COLO829 (cell line): ENCODE measurements at places on chromosomes 6 and 20.

GRCh38 chr6:43946641-43947363 lies 176.8 kb downstream of the VEGFA start:
- no peak for DNase-seq

DNA sequence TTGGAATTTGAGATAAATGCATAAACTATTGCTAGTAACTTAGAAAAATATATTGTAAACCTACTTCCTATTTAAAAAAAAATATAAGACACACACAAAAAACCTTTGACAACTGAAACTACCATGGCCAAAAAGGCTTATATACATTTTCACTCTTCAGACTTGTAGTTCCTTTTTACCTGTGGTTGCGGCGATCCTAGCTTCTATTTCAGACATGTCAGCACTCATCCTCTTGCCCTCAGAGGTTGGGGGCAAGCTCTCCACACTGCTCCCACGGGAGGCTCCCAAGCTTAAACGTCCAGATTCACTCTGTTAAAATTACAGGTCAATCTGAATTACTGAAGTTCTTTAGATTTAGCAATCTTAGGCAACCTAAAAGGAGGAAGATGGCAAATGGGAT lies 39.8 kb downstream of the MAP3K7 start:
- no peak for DNase-seq

- DNase-seq: no peak
Observed at GRCh38 chr20:58763076-58763475, 70.5 kb downstream of the NPEPL1 start.

DNA sequence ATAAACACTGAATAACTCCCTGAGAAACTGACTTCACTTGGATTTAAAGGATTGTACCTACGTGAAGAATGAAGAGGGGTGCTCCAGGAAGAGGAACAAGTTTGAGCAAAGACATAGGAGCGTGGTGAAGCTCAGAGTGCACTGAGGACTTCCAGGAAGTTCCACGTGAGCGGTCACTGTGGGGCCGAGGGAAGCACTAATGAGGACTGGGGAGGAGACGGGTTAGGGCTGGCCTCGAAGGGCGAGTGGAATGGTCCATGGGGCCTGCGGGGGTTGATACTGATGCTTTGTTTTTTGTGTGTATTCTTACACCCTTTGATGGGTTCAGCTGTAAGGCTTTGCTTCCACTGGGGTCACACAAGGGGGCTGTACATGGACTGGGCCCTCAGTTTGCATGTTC lies 91.9 kb downstream of the CDH4 start:
- no peak for DNase-seq

DNA sequence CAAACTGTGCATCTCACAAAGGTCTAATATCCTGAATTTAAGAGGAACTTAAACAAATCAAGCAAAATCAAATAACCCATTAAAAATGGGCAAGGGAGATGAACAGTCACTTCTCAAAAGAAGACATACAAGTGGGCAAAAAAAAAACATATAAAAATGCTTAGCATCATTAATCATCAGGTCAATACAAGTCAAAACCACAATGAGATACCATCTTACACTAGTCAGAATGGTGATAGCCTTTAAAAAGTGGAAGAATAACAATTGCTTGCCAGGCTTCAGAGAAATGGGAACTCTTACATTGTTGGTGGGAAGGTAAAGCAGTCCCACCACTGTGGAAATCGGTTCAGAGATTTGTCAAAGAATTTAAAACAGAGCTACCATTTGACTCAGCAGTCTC lies 646.7 kb upstream of the PTCHD4 start:
- DNase-seq: no peak

DNA sequence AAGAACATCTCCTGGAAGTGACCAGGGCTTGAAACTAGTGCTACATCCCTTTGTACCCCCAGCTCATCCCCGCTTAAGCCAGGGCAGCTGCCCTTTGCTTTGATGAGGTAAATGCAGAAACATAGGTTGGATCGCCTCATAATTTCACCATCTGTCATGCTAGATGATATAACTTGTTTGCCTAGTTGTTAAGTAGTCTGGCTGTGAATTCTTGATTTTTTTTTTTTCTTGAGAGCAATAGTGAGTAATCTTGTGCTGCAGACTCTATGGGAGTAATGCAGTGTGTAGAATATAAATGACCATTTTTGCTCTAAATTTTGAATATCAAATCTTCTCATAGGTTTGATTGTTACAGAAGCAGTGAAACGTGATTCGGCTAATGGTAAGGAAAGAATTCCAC lies 4.1 kb downstream of the TRDN start:
- no peak for DNase-seq

DNA sequence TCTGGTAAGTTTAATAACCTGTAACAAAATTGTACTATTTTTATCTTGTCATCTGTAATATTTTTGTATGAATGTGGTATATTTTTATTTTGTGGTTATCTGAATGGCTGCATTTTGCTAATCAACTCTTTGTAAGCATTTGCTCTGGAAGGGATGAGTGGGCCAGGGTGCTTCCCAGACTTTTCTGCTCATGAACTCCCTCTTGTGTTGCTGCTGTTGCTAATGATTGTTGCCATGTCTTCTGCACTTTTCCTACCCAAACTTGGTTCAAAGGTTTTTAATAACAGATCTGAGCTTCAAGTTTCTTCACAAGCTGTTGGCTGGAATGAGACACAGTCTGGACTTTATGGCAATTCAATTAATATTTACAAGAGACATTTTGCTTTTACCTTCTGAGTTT lies 1005.7 kb downstream of the HACE1 start:
- no peak for DNase-seq
